CD4-positive, alpha-beta T cell (primary cell): ENCODE measurements at places on chromosomes 12 and 14. TPM values are rescaled to one million over a fixed set of nuclear protein-coding genes. Genes with fewer than 3 reads are reported as not detected.

DNA sequence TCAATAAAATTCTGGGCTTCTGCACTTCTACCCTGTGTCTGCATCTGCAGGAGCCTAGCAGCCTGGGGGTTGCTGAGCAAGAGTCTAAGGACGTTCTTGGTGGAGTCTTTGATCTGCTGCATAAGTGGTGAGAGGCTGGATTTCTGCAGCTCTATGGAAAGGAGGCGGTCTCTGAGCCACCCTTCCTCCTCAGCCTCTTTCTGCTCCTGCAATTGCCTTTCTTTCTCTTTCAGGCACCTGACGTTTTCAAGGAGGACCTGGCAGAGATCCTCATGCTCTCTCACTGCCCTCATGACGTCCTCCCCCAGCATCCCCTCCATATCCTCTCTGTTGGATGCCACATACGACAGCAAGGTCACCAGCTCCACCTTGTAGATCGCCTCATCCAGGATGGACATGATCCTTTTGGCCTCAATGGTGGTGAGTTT is 13.6 kb upstream of the TPCN1 start:
- H3K27me3 ChIP-seq, result no peaks in the 10 kb centered on the region
- no peaks in the 10 kb centered on the region for H3K36me3 ChIP-seq
- H3K27ac ChIP-seq, result peak overlapping the region; percentile 59
- no peak overlapping the region for H3K4me3 ChIP-seq
- no peak for DNase-seq
- peaks cover 44% of the 10 kb centered on the region for H3K4me1 ChIP-seq

DNA sequence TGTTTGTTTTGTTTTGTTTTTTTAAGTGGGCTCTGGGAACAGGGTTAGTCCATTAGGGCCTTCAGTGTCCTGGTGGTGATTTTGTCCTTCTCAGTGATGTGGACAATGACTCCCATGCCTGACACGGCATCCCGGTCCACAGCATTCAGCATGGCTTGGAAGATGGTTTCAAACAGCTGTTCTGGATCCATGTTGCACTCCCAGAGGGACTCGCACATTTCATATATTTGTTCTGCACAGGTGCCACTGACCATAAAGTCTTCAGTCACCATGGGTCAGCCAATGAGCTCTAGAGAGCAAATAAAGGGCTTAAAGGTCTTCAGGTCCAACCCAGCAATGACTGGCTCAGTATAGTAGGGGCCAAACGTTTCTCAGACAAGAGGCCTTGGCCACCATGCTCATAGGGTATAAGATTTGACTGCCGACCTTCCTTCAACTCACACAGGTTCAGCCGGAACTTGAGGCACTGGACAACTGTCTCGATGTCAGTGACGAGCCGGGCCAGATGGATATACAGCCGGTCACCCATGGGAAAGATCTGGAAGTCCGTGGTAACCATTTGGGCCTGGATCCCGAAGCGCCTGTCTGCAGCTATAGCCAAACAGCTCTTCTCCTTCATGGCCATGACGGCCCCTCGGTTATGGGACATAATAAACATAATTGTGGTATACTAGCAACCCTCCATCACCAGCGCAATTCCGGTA is 18.0 kb downstream of the OR10P1 start:
- no peak overlapping the region for H3K27ac ChIP-seq
- H3K27me3 ChIP-seq, result no peaks in the 10 kb centered on the region
- no peaks in the 10 kb centered on the region for H3K36me3 ChIP-seq
- H3K4me3 ChIP-seq, result no peak overlapping the region
- peaks cover 4% of the 10 kb centered on the region for H3K4me1 ChIP-seq

GRCh38 chr14:68250927-68251768 is 431.6 kb downstream of the RAD51B start:
- no peaks in the 10 kb centered on the region for H3K36me3 ChIP-seq
- no peak overlapping the region for H3K4me3 ChIP-seq
- no peak overlapping the region for H3K27ac ChIP-seq
- no peaks in the 10 kb centered on the region for H3K27me3 ChIP-seq

DNA sequence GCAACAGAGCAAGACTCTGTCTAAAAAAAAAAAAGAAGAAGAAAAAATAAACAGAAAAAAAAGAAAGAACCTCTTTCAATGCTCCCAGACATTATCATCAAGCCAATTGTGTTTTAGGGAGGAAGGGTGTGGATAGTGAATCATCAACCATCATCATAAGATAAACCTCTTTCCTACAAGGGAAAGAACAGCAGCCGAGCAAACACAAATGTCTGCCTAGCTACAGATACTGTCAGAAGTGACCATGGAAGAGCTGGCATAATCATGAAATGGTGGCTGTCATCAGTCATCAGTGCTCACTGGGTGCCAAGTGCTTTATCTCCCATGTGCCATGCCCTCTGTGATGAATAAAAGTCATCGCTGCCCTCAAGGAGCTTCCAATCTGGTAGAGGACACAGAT is 46.6 kb downstream of the SLC17A8 start:
- H3K4me3 ChIP-seq, result no peak overlapping the region
- no peaks in the 10 kb centered on the region for H3K36me3 ChIP-seq
- no peaks in the 10 kb centered on the region for H3K27me3 ChIP-seq
- H3K27ac ChIP-seq, result no peak overlapping the region
- no peaks in the 10 kb centered on the region for H3K4me1 ChIP-seq

DNA sequence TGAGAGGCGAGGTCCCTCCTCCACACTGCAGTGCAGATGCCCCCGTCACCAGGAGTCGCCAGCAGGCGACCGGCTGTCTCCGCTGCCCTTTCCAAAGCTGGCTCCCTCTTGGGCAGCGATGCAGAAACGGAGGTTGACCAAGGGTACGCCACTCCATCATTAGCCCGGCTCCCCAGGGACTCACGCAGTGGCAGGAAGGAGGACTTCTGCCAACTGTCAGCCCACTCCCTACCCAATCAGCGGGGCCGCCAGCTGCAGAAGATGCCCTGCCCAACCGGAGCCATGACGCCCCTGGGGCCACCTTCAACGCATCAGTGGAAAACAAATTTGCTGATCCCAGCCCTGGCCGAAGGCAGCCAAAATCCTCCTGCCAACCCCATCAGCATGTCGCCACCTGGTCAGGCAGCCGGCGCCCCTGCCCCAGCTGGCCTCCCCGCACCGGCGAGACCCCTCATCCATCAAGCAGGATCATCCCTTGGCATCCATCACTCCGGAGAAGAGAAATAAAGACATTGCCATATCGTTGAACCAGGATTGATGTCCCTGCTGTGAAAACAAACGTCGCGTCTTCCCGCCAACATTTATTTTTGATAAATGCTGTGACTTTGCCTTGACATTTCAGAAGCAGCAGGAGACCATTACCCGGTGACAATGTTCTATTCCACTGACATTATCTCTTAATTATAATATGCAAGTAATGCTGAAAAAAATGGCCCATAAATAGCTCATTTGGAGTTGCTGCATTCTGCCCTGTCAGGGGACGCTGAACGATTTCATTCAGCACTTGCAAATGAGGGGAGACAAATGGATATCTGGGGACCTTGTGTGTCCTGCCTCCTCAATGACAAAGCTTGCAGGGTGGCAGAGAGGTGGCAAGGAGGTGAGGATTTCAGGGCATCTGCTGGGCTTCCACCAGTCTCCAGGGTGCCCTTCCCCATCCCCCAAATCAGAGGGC is 105.1 kb downstream of the SCARB1 start:
- no peak overlapping the region for H3K27ac ChIP-seq
- no peak for DNase-seq
- no peaks in the 10 kb centered on the region for H3K36me3 ChIP-seq
- H3K4me1 ChIP-seq, result peaks cover 14% of the 10 kb centered on the region
- H3K4me3 ChIP-seq, result no peak overlapping the region

TSPAN11 gene
- total RNA-seq, result not detected

DNA sequence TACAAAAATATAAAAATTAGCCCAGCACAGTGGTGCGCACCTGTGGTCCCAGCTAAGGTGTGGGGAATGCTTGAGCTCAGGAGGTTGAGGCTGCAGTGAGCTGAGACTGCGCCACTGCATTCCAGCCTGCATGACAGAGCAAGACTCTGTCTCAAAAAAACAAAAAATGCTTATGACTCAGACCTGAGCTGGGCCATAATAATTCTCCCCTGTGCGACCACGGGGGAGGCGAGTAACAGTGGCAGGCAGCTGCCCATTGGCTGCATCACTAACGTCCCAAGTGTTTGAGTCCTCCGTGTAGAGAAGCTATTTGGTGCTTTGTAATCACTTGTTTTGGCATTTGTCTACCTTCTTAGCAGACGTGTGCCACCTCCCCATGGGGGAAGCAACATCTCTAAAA is 24.9 kb downstream of the PSMC1 start:
- no peaks in the 10 kb centered on the region for H3K27me3 ChIP-seq
- no peak overlapping the region for H3K4me3 ChIP-seq
- no peak for DNase-seq
- H3K36me3 ChIP-seq, result peaks cover 54% of the 10 kb centered on the region

DNA sequence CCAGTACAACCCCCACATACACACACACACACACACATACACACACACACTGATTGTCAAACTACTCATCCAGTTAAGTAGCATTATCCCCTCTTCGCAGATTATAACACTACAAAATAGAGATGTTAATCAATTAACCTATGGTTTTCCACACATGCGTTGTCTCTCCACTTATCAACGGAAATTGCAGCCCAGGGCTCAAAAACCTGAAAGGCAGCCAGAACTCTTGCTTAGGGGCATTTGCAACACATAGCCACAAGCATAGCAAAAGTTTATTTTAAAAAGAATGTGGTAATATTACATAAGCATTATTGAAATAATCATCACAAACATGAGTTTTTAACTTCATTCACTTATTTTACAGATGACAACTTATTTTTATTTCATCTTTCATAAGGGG is 265.8 kb downstream of the SLC16A7 start:
- H3K27me3 ChIP-seq, result no peaks in the 10 kb centered on the region
- H3K4me3 ChIP-seq, result no peak overlapping the region
- H3K36me3 ChIP-seq, result no peaks in the 10 kb centered on the region
- H3K27ac ChIP-seq, result no peak overlapping the region

GRCh38 chr14:106874350-106874749 is 1348.0 kb downstream of the TMEM121 start:
- H3K4me3 ChIP-seq, result no peak overlapping the region
- peaks cover 17% of the 10 kb centered on the region for H3K27me3 ChIP-seq
- DNase-seq, result no peak

DNA sequence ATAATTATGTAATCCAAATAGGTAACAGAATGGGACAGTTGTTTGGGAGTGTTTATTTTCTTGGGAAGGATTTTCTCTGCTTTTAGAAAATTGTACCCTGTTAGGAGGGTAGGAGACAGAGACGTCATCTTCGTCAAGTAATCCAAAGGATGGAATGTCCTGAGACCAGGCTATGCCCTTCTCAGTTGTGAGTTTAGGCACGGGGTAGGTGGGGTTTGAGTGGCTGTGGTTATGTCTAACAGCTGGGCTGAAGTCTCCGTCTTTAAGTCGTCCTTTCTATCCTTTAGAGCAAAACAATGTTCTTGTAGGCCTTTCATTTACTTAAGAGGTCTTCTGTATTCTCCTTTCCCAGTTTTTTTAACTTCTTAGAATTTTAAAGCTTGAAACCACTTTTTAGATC is 5.7 kb downstream of the SOCS2 start:
- peaks cover 30% of the 10 kb centered on the region for H3K36me3 ChIP-seq
- DNase-seq, result no peak
- no peaks in the 10 kb centered on the region for H3K27me3 ChIP-seq
- no peak overlapping the region for H3K4me3 ChIP-seq
- H3K4me1 ChIP-seq, result peaks cover 7% of the 10 kb centered on the region
- no peak overlapping the region for H3K27ac ChIP-seq

DNA sequence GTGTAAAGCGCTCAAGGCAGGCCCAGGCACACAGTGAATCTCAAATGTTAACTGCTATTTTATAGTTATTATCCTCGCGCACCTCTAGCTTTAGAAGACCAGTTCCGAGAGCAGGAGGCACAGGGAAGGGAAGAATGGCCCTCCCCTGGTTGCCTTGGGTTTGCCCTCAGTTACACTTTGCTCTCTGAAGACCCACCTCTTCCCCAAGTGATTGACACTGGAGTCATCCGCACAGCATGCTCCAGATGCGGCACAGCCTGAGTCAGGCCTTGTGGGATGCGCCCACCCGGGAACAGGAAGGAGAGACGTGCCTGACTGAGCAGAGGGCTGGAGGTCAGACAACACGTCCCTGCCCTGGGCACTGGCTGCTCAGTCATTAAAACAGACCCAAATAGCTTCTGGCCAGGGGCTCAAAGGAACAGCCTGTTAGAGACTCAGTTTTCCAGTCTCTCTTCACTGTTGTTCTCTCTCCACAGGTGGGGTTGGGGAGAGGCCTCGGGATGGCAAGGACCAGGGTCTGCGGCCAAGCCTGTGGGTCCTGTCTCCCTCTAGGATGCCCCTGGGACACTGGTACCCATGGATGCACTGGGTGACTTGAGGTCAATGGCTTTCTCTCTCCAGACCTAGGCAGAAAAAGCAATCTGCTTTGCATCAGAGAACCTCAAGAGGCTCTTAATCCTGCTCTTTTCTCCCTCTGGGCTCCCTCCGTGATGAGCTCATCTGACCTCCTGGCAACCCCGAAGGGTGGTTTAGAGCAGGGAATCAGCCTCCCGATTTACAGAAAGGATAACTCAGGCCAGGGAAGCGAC is 13.6 kb upstream of the MLXIP start:
- peaks cover 19% of the 10 kb centered on the region for H3K4me1 ChIP-seq
- DNase-seq, result no peak
- H3K27ac ChIP-seq, result no peak overlapping the region
- H3K27me3 ChIP-seq, result no peaks in the 10 kb centered on the region
- H3K4me3 ChIP-seq, result no peak overlapping the region

DNA sequence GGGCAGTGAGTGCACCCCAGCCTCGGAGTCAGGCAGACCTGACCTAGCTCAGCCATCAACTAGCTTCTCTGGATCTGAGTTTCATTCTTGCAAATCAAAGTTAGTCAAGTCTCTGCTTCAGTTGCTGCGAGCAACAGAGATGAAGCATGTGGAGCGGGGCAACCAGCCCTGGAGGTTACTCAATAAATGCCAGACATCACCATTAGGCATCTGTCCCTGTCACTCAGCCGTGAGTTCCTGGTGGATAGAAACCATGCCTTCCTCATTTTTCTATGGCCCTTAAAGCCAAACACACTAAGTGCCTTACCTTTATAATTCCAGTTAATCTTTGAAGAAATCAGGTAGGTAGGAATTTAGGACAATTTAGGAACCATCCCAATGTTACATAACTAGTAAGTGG is 19.3 kb downstream of the RFX4 start:
- no peaks in the 10 kb centered on the region for H3K36me3 ChIP-seq
- H3K27me3 ChIP-seq, result no peaks in the 10 kb centered on the region
- H3K4me1 ChIP-seq, result no peaks in the 10 kb centered on the region
- H3K27ac ChIP-seq, result no peak overlapping the region
- no peak for DNase-seq

CCDC177 gene
- not detected for total RNA-seq

SAMD15 gene
- total RNA-seq, result not detected
